ENCODE measurements at places on chromosomes 1 and 21. TPM values are rescaled to one million over a fixed set of nuclear protein-coding genes. Genes with fewer than 3 reads are reported as not detected.

DNA sequence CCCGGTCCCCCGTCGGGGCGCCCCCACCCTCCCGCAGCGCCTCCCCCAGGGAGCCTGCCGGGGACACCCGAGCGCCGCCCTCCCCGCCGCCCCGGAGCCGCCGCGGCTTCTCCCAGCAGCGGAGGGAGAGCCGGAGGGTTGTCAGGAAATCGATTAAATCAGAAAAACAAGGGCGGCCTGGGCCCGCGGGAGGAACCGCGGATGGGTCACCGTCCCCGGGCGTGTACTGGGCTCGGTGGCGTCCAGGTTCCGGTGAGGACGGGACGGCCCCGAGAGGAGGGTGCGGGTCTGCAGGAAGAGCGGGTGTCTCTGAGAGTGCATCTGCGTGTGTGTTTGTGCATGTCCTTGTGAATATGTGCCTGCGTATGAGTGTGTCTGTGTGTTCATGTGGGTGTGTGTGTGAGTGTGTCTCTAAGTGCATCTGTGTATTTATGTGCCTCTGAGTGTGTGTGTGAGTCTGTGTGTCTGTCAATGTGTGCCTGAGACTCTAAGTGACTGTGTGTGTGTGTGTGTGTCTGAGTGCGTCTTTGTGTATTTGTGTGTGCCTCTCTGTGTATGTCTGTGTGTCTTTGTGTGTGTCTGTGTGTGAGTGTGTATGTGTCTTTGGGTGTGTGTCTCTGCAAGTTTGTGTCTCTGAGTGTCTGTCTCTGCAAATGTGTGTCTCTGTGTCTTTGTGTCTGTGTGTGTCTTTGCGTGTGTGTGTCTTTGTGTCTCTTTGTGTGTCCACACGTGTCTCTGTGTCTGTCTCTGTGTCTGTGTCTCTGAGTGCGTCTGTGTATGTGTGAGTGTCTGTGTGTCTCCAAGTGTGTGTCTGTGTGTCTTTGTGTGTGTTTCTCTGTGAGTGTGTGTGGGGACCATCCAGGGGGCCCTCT, 1.1 kb downstream of the SPSB1 start:
- DNase-seq, result peak; percentile 75

- DNase-seq, result no peak
Measured at GRCh38 chr1:51372561-51372960, 42.2 kb upstream of the TTC39A start.

DNA sequence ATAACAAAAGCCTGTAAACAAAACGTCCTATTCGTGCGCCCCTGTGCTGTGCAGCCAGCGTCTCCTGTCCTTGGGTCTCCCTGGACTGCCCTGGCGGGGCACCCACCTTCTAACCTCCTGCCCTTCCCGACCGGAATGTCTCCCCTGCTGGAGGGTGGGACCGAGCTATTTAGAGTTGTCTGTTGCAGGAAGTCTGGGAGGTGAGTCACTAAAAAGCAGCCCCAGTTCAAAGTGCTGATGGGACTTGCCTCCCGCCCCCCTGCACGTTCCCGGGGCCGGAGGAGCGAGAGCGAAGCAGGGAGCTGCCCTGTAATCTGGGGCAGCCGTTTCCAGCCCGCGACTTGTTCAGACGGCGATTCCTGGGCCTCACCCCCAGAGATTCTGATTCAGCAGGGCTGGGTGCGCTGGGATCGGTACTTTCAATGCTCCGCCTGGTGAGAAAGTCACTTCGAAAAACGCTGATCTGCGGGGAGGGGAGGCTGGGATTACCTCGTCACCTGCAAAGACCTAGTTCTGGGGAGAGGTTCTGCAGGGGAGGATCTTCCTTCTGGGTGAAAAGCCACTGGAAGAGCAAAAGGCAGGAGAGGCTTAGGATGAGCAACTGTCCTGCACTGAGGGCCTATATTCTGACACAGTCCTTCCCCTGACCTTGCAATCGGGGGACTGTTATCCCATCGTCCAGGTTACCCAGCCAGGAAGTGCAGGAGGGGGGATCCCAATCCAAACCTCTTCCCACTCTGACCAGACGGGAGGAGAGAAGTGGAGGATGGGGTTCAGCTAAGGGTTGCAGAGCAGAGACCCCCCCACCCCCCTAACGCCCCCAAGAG, 1.2 kb upstream of the DHRS3 start:
- DNase-seq, result peak; percentile 45

- no peak for DNase-seq
Measured at GRCh38 chr1:185695299-185695698, 38.9 kb upstream of the HMCN1 start.

- no peak for DNase-seq
Measured at GRCh38 chr1:169795687-169796086, 980 bp upstream of the METTL18 start.

DNA sequence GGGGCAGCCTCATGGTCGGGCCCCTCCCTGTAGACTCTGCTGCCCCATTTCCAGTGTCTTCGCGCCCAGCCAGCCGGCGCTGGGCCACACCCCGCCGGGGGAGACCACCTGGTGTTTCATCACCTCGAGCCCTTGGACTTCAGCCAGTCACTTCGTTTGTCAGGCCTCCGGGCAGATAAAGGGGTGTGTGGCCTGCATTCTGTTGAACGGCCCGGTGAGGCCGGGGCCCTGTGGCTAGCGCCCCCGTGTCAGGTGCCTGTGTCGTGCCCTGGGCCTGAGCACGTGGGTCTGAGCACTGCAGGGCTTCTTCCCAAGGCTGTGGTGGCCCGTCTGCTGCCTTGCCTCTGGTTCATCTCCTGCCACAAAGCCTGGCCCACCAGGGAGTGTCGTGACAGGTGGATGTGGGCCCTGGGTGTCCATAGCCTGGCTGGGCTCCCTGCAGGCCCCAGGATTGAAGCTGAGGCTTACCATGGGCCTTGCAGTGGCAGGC, 65.2 kb upstream of the DIP2A start:
- DNase-seq, result no peak

The ANGPTL3 gene
- not detected for total RNA-seq

The DYNLT5 gene
- total RNA-seq, result not detected

The S100A14 gene
- 244 TPM for total RNA-seq

The SERPINC1 gene
- not detected for total RNA-seq

Data from Peyer's patch (tissue), 4 donors.